Naive thymus-derived CD8-positive, alpha-beta T cell (primary cell): ENCODE measurements at places on chromosomes 16 and 17. TPM values are rescaled to one million over a fixed set of nuclear protein-coding genes. Genes with fewer than 3 reads are reported as not detected.

The SOX15 gene
- polyA plus RNA-seq = not detected

The SDR42E1 gene
- polyA plus RNA-seq = 3.7 TPM

The ZG16 gene
- polyA plus RNA-seq = not detected

The STX1B gene
- 0.49 TPM for polyA plus RNA-seq

The LPO gene
- polyA plus RNA-seq = not detected
